CD4-positive, alpha-beta T cell treated with Interleukin-4 for 4 hours (primary cell): ENCODE measurements at places on chromosomes 13 and 19.
A peak's percentile ranks its signal among the peaks of the same experiment; 100 is the strongest.

DNA sequence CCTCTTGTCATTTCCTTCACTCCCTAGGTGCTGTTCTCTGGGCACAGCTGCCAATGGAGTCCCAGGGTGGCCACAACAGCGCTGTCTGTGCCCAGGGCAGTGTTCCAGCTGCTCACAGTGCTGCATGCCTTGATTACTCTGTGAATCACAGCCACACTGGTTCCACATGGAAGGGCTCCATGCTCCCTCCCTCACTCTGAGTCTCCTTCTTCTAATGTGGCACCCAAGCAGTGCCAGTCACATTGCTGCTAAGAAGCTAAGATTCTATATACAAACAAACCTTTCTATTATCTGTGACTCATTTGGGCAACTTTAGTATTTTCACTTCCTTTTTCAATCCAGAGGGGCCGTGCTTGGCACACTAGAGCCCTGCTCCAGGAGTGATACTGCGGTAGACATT lies 248.7 kb downstream of the TDRD3 start:
- no peak for DNase-seq

DNA sequence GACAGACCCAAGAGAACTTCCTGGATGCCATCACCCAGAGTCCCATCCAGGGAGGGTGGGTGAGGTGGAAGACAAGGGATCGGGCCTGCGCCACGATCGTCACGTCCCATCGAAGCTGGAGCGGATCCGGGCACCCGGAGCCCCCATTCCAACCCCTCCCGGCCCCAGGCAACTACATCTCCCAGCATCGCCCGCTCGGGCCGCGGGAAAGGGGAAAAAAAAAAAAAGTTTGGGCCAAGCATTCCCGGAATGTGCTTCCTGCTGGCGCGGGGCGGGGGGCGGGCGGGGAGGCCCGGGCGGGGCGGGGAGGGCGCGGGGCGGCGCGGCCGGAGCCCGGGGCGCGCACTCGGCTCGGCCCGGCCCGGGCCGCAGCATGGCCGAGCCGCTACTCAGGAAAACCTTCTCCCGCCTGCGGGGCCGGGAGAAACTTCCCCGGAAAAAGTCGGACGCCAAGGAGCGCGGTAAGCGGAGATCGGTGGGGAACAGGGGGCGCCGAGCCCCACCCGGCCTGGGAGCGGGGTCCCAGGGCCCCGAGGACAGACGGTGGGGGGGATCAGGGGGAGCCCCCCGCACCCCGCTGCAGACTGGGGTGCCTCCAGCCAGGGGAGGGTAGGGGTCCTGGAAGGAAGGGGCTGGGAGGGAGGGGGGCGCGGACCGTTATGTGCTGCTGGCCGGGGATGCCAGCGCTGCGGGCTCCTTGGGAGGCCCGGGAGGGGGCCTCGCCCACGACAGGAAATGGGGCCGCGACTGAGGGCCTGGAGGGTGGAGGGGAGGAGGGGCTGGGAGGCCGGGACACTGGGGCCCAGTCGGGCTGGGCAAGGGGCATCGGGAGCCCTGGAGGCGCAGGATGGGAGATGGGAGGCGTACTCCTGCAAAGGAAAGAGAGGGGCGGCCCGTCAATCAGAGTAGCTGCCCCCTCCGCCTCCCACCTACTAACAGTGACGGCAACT lies at the start of gene SYDE1:
TSS of gene SYDE1 (plus strand) at position 341 of the 950 bp plus-strand sequence. CDS start at position 374, 33 bp downstream.
- no peak for DNase-seq

DNA sequence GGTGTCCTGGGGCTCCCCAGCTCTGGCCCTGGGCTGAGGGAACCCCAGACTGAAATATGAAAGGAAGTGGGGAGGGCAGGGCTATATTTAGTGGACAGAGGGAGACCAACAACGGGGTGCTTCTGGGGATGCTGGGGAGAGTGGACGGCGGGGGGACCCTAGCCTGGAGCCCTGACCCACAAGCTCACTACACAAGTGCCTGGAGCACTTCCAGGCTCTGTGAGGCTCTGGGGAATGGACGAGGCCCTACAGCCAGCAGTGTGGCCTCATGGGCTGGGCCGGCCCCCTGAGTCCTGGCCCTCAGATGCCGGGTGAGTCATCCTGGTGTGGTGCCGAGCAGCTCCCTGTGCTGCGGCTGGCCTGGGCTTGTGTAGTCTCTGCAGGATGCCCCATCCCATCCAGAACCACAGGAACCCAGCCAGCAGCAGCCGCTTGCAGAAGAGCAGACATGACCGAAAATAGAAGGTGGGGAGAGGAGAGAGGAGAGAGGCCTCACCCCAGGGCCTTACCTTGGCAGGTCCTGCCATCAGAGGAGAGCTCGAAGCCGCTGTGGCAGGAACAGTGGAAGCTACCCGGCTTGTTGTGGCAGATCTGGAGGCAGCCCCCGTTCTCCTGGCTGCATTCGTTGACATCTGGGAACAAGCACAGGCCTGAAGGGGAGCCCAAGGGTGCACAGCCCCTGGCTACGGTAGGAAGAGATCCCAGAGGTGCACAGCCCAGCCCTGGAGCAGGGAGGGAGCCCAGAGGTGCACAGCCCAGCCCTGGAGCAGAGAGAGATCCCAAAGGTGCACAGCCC lies 26.1 kb downstream of the GAS6 start:
- DNase-seq, result no peak

DNA sequence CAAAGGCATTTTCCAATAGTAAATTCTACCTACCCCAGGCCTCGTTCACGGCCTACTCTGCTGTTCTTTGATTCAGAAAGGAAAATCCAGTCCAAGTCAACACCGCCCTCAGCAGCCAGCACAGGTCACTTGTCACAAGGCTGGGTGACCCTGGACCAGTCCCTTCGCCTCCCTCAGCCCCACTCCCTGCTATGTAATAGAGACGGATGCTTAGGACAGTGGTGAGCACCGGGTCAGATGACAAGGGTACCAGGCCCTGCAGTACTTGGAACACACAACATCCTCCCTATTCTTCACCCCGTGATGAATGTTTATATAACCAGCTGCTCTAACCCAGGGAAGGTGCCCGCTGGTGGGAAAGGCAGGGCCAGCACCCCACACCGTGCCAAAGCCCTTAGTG lies 14.3 kb downstream of the LATS2 start:
- DNase-seq, result no peak

GRCh38 chr13:30170569-30170968 lies 136.8 kb downstream of the KATNAL1 start:
- DNase-seq, result no peak

DNA sequence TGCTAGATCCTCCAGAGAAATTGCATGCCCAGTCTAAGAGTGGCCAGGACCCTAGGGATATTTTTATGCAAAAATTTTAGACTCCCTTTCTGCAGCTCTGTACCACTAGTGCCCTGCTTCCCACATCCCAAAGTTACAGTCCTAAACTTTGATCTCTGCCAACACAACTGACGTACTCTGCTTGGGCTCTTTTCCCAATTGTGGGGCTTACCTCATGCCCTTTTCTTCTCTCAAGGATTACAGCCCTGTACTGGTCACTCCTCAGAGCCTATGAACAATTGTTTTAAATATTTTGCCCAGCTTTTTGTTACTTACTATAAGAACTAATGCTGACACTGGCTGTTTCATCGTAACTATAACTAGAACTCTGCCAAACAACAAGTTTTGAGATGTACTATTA lies 57.8 kb upstream of the FBXL3 start:
- no peak for DNase-seq

DNA sequence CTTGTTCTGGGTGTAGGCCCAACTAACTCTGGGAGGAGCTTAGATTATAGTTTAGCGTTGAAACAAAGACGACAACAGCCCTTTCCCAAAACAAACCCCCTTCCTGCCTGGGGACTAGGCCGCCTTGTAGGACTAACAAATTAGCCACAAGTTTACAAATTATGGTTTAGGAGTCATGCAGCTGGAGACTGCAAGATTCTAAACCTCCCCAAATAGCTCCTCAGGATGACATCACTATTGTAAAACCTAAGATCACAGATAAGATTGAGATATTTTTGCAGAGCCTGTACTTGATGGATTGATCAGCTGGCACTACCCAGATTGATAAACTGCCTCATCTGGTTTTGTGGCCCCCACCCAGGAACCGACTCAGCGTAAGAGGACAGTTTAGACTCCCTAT lies 2.3 kb upstream of the SLC25A15 start:
- DNase-seq, result no peak

DNA sequence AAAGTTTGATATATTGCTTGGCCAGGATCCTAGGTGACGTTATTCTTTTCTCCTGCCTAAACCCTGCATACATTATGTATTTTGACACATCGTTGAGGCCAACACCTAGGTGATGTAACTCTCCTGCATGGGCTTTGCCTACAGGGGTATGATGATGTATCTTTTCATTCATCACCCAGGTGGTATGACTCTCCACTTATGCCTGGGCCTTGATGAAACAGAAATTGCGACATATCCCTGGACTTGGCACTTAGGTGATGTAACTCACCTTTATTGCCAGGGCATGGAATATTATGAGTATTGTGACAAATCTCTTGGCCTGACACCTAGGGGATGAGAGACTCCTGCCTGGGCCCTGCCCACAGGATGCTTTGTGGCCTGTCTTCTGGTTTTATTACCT lies 18.5 kb upstream of the ZNF681 start:
- no peak for DNase-seq

DNA sequence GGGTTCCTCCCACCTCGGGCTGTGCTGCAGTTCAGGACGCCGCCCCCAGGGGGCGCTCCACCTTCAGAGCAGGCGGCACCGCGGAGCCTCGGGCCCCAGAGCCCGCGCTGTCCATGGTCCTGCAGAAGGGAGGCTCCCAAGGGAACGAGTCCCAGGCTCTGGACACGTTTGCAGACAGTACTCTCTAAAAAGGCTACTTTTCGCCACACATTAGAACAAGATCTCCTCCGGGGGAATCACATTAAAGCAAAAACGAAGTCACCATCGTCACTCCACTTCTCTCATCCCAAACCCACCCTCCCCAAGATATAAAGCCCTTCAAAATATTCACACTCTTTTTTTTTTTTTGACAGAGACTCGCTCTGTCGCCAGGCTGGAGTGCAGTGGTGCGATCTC lies 4.6 kb upstream of the SIGLEC10 start:
- peak; percentile 68 for DNase-seq

- no peak for DNase-seq
These were observed 95.7 kb upstream of the UBL3 start for GRCh38 chr13:29946093-29946492.

GRCh38 chr19:46903458-46903857 lies 42.7 kb downstream of the ARHGAP35 start:
- DNase-seq, result no peak

GRCh38 chr19:46206176-46206575 lies 23.4 kb upstream of the IGFL1 start:
- DNase-seq, result no peak

DNA sequence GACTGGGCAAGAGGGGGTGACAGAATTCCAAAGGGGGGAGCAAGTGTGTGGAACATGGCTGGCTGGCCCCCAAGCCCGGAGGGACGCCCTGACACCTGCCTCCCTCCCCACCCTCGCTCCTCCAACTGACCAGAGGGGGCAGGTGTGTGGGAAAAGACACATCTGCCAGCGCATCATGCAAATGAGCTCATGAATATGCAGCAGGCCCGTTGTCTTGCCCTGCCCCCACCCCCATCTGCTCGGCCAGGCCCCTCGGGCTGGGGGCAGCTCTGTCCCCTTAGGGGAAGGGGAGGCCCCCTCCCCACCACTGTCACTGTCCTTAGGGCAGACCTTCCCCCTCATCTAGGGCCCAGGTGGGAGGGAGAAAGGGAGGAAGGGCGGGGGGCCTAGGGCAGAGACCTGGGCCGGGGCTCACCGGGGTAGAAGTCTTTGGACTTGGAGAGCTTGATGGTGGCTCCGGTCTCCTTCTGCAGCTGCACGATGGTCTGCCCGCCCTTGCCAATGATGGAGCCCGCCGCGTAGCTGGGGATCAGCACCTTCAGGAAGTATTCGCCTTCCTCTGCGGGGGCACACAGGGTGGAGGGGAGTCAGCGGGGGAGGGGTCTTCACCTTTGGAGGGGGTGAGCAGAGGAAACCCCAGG lies 12.9 kb downstream of the NOVA2 start:
- no peak for DNase-seq

DNA sequence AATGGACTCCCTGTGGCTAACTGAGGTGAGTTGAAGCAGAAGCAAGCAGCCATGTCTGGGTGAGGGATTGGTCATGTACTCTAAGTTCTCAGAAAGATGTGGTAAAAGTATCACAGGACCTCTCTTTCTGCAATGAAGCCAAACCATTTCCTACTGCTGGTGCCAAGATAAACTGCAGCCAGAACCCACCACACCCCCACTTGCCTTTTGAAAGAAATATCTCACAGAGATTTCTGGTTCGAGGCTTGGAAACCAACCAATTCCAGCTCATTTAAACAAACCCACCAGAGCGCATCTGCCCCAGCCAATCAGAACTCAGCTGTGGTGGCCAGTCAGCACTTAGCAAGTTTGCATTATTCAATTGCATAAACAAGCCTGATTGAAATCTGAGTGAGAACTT lies 204.5 kb upstream of the ATXN8OS start:
- no peak for DNase-seq

DNA sequence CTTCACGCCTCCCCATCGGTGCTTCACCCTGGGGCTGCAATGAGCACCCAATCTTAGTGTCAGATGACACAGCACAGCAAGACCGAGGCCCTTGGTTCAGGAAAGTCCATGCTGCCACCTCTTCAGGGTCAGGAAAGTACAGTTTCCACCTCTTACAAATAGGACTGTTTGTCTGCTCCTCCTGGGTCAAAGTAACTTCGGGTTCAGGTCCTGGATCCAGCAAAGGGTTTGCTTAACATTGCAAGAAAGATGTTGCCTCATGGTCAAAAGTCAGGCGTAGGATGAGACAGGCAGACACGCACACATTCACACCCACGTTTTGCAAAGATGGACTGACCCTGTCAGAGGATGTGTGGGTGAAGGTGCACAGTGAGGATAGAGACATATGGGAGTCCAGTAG lies 1.6 kb upstream of the CYP2B6 start:
- no peak for DNase-seq

GRCh38 chr19:42132851-42133528 lies 744 bp upstream of the POU2F2 start:
- DNase-seq, result peak; percentile 78

DNA sequence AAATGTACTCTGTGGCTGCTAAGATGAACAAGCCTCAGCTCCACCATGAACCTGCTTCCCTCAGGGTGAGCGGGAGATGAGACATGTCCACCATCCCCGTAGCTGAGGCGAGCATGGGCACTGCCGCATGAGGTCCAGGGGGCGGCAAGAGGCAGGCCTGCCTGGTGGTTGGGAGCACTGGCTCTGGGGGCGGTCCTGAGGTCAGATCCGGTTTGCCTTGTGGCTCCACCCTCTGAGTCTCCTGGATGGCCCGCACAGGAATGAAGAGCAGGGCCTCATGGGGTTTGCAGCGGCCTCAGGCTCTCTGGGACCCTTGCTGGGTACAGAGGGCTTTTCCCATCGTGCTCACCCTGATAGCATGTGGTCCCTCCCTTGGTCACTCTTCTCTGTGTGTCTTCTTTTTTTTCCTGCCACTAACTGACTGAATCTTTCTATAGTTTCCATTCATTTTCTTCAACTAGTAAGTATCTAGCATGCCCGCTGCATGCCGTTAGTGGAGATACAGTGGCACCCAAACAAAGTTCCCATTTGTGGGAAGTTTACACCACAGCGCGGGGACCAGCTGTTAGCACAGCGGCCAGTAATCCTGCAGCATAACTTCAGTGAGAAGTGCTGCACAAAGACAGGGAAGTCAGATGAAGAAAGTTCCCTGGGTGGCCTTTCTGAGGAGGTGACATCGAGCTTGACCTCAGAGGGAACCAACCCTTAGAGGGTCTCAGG lies 37.3 kb downstream of the CAPN12 start:
- no peak for DNase-seq

GRCh38 chr19:10112037-10112761 lies 706 bp downstream of the P2RY11 start:
- DNase-seq, result peak; percentile 60

- no peak for DNase-seq
These were observed 827 bp downstream of the CKM start for GRCh38 chr19:45321848-45322247.

- DNase-seq, result no peak
These were observed 8.6 kb upstream of the IRS2 start for GRCh38 chr13:109795011-109795410.
